ENCODE measurements at places on chromosomes 16 and 17.
A peak's percentile ranks its signal among the peaks of the same experiment; 100 is the strongest.

DNA sequence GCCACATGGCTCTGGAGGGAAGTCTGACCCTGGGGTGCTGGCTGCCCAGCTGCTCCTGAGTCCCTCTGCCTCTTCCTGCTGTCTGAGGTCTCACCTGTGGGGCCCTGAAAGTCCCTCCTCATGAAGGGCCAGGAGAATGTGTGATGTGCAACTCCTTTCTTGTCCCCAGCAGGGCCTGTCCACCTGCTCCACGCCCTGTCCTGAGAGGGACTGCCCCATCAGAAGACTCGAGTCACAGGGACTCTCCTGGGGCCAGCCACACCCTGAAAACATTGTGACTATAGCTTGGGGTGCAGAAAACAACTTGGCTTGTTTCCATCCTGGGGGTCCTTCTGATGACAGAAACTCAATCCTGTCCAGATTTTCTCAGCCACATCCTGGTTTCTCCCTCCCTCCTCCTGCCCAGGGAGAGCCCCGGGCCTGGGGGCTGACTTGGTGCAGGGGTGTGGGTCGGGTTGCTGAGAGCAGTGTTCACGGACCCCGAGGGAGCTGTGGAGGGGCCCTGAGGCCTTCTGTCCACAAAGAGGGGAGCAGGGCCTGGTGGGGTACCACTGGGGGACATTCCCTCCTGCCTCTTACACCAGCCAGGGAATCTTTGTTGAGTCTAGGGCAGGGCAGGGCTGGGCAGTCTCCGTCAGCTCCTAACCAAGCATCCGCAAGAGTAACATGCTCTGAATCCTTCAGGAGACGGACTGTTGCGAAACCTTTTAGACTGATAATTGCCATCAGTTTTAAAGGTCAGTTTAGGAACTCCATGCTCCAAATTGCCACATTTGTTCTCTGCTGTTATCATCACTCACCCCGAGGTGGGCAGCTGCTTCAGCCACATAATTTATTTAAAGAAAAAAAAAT, 45.9 kb downstream of the NT5M start:
- DNase-seq: no peak

DNA sequence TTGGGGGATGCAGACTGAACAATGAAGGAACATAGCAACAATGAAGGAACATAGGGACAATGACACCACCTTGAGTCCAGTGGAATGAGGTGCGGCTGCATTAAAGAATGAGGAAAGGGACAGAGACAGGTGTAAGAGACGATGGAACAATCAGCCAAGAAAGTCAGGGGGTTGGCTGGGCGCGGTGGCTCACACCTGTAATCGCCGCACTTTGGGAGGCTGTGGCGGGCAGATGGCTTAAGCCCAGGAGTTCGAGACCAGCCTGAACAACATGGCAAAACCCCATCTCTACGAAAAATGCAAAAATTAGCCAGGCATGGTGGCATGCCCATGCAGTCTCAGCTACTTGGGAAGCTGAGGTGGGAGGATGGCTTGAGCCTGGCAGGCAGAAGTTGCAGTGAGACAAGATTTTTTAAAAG, 13.6 kb upstream of the CBFB start:
- no peak for DNase-seq

- DNase-seq: no peak
These were observed 48.7 kb upstream of the TNRC6C start for GRCh38 chr17:77909816-77910215.

DNA sequence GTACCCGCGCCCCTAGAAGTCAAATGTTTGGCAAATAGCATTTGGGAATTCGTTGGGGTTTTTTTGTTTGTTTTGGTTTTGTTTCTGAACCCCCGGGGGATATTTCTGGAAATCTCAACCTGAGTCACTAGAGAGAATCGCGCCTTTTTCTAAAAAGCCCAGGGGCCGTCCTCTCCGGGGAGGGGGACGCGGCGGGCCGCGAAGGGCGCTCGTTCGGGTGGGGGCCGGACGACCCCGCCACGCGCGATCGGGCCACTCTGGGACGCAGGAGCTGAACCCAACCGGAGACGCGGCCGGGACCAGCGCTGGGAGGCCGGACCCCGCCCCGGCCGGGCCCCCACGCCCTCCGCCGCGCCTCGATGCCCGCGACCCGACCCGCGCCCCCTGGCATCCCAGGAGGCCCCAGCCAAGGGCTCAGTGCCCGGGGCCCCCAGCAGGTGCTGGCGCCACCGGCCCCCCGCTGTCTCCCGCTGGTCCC, 302 bp downstream of the LITAF start:
- no peak for DNase-seq

DNA sequence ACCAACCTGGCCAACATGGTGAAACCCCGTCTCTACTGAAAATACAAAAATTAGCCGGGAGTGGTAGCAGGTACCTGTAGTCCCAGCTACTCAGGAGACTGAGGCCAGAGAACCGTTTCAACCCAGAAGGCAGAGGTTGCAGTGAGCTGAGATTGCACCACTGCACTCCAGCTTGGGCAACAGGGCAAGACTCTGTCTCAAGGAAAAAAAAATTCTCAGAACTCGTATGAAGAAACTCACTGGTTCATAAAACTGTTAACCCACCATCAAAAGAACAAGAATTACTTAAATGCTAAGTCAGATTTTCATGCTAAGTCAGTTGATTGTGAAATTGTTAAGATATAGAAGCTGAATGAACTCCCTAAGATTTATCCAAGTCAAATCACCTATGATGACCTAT, 31.3 kb downstream of the SLC39A11 start:
- DNase-seq: no peak

- no peak for DNase-seq
These were observed 456.9 kb downstream of the TOX3 start for GRCh38 chr16:52090080-52090479.

DNA sequence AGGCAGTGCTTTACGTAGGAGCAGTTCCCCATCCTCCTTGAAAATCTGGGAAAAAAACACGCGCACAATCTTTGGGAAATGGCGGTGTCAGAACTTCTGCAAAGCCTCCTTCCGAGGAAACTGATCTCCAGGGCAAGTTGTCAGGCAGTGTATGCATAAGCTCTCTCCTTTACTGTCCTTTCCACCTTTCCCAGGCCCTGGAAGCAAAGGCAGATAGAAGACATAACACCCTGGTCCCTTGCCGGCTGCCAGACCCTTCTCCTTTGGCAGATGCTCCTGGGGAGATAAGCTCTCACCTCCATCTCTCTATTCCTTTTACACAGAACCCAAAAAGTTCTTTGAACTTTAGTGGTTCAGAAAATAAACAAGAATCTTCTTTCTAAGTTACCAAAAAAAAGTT, 12.4 kb downstream of the TOB1 start:
- DNase-seq: peak; percentile 49

- DNase-seq: peak; percentile 97
These were observed 4.1 kb upstream of the CDH15 start for GRCh38 chr16:89167425-89167941.

All from activated CD8-positive, alpha-beta memory T cell treated with anti-CD3 and anti-CD28 coated beads for 24 hours (primary cell).